ENCODE measurements at places on chromosomes 5 and 9.
A peak's percentile ranks its signal among the peaks of the same experiment; 100 is the strongest.

GRCh38 chr5:140571105-140571504 is 6.5 kb downstream of the SLC35A4 start:
- DNase-seq = no peak

GRCh38 chr5:39235648-39236047 is 16.3 kb upstream of the FYB1 start:
- DNase-seq = no peak

DNA sequence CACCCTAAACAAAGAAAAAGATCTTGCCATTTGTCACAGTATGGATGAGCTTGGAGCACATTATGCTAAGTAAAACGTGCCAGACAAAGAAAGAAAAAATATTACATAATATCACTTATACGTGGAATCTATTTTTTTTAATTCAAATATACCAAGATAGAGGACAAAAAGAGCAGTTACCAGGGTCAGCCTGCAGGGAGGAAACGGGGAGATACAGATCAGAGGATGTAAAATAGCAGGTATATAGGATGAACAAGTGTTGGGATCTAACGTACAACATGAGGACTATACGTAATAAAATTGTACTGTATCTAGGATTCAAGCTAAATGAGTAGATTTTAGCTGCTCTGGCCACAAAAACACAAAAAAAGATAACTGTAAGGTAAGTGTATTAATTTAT is 247.5 kb downstream of the TMEM161B start:
- DNase-seq = no peak

- no peak for DNase-seq
Measured at GRCh38 chr5:133240425-133241091, 188.7 kb downstream of the HSPA4 start.

DNA sequence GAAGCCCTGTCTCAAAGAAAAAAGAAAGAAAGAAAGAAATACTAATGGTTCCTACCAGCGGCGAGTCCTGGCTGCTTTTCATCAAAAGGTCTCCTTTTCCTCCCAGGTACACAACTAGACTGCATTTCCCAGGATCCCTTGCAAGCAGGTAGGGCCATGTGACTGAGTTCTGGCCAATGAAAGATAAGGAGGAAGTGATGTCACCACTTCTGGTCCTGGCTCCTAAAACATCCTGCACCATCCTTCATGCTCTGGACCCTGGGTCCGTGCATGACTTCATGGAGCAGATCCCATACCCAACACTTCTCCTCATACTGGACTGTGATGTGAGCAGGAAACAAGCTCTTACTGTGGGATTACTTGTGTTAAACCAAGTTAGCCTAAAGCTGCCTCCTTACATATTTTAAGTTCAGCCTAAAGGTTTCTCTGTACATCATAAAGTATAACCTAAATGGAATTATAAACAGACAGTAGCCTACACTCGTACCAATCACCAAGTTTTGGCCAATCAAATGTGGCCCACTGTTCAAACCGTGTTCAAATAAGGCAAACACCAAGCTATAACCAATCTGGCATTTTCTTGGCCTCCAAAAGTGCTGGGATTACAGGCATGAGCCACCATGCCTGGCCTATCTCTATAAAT is 30.2 kb upstream of the FUBP3 start:
- DNase-seq = no peak

DNA sequence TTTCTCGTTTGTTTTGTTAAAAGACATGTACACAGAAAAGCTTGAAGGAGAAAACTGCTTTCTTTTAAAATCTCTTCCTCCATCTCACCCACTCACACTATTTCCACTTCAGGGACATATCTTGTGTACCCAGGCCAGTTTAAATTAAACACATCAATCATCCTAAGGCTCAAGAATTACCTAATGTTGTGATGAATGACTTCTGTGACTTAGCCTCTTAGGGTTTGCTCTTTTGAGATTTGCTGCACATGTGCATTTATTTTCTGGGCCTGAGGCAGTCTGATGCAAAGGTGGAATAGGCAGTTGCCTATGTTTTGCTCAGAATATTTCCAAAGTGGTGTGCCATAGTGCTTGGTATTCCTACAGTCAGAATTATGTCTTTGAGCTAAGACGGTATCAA is 439.9 kb upstream of the CHD1 start:
- DNase-seq = no peak

DNA sequence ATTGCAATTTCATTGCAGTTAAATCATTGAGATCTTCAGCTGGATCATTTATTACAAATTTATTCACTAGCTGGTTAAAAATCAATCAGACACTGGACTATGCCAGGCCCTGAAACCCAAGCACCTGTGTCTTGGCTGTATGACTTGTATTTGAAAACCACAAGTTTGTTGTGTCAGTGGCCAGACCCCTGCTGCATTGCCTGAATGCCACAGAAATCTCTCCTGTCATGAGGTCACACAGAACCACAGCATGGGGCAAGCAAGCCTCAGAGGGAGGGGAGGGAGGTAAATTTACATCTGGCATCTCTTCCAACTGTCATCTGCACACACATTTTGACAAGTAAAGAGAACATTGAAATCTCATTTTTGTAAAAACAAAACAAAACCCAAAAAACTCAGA is 90.0 kb downstream of the ARRDC3 start:
- no peak for DNase-seq

DNA sequence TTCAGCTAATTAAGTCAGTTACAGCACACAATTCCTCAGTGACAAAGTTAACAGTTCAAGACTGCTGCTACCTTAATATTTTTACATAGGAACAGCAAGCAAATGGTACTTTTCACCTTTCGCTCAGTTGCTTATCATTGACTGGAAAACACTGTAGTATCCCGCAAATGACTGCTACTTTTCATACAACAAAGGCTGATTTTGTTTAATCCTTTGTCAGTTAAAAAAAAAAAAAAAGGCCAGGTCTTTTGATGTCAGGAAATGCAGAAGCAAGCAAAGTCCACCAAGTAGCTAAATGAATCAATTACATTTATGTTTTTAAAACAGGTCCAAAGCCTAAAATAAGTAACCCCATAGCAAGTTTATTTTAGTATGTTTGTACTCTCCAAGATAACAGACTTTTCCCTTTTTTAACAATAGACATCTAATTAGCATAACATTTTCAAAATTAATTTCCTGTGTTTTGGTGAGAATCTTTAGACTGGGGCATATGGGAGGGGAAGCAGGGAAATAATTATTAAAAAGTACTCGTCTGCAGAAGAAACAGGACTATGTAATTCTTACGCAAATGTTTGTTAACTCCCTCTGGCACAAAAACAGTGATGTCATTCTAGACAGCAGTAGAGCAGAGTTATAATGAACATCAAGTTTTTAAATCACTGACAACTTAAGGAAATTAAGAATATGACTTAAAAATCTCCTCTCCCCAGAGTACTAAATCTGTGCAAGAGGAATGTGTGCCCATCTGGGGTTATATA is 9.6 kb downstream of the PFDN1 start:
- DNase-seq = no peak

GRCh38 chr9:120202856-120203654 is 376.9 kb downstream of the CDK5RAP2 start:
- no peak for DNase-seq

DNA sequence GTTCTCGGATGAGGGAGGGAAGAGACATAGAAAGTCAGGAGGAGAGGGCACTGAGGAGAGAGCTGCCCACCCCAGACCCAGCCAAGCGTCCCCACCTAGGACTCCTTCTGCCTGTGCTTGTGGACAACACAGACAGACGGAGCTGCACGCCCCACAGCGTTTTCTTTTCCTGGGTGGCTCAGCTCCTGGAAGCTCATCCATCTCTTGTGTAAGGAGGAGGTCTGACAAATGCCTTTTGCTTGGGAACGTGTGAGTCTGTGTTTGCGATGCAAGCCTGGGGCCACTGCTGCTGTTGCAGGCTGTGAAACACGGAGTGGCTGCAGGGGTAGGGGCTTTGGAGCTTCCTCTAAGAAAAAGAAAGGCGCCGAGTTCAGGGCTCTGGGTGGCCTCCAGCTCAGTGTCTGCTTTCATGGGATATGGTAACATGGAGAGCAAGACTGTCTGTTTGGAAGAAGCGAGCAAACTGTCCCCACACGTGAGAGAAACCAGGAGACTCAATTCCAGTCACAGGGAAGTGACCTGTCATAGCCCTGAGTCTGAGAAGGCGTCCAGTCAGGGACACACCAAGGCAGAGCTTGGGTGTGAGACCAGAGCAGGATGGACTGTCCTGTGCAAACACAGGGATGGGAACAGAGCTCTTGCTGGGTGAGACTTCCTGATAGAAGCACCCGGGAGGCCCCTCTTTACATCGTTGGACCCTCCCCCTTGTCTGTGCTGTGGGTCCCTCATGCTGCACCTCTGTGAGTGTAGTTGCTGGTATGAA is 42.7 kb downstream of the GADD45G start:
- no peak for DNase-seq

DNA sequence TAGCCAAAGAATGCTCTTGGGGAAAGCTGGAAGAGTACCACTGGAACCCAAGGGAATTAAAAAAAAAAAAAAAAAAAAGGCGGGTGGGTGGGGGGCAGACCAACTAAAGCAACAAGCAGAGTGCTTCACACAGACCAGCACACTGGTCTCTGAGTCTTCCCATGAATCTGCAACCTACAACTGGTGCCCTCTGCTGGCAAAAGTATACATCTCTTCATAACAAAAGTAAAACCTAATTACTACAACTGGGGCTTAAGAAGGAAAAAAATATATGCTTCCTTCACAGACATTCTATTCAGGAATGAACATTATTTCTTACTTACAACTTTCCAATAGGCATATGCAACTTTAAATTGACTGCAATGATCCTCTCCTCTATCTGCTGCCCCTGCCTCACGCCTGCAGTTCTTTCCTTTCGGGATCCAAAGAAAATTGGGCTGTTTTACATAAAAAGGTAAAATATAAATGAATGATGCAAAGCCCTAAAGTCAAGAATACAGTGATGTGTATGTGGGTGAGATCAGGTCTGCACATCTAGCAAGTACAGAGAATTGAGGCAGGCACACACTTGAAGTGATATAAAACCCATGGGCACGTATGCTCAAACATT is 7.2 kb upstream of the KLHL3 start:
- DNase-seq = peak; percentile 22

- no peak for DNase-seq
Measured at GRCh38 chr5:116062352-116062751, 22.5 kb upstream of the COMMD10 start.

- no peak for DNase-seq
Measured at GRCh38 chr5:141338538-141339306, at the start of gene PCDHGA2. TSS of gene PCDHGA2 (plus strand) at chr5:141338760.

DNA sequence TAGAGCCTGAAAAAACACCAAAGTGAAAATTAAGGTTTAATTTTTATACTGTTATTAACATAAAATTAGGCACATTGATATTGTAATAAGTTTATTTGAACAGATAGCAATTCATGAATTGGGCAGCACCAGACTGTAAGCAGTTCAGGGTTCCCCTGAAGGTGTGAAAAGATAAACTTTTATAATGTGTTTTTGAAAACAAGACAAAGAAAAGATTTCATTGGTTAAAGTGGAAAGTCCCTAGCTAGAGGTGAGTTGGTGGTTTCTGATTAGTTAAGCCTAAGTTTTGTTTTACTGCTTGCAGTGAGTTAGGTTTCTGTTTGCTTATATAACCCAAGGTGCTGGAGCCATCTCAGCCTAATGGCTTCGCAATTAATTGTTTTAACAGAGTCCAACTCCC is 96.5 kb upstream of the RPS23 start:
- DNase-seq = no peak

DNA sequence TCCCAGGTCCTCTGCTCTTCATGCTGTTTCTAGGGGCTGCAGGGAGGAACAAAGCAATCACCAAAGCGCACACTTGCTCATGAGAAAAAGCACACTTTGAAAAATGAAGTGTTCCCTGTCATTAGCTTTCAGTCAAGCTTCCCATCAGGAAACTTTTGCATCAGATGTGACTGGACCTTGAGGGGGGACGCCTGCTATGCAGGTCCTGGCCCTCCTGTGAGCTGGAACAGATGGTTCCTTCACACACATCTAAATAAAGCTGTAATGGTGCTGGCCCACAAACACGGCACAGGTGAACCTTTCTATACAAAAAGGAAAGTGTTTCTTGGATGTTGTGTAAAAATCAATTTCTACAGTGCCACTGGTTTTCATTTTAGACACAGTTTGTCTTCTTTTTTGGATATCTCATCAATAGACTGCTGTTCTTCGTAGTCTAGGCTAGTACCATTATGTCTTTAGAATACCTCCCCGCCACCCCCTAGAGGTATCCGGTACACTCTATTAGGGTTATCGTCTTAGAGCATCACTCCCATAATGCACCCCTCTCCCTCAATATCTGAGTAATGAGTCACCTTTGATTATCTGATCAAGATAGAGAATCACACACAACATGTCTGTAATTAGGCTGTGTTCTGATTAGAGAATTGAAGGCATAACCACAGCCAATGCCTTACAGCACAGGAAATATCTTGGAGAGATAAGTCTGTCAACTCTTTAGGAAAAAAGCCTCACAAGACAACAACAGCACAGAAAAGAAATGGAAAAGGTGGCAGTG is 266.3 kb downstream of the TLR4 start:
- no peak for DNase-seq

DNA sequence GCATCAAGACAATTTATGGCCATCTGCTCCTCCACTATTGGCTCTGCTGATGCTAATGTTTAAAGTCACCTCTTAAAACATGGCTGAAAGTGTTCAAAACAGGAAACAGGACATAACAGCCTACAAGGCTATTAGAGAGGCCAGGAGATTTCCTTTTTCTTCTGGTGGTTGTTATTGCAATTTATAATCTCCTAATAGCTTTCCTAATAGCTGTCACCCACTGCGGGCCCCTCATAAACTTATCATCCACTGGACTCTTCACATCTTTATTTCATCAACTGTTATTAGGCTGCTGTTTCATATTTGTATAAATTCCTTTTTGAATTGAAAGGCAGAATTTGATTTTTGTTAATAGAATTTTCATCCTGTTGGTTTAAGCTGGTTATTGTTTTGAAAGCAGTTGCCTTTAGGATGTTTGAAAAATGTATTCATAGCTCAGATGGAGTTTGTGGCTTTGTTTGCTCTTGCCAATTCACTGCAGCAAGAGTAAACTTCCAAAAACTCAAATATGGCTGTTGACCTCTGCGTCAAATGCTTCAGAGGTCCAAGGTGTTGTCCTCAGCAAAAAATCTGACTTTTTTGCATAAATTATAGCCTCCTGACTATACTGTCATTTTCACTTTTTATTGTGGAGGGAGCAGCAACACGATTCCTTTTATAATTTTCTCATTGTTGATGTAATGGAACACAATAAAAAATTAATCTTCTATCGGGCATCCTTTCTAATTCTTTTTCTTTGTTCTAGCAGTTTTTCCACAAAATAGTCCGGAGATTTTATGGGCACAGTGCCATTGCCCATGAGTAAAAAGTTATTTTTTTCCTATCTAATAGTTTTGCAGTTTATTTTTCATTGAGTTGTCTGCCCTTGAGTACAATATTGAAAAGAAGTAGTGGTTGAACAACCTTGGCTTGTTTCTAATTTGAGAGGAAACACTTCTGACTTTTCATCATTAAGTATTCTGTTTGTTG is 69.3 kb downstream of the MAT2B start:
- DNase-seq = no peak

GRCh38 chr9:129435291-129435690 is 185.6 kb downstream of the C9orf50 start:
- no peak for DNase-seq

Data from activated naive CD4-positive, alpha-beta T cell (primary cell).